ENCODE measurements at places on chromosomes 11 and 22.

- peak; percentile 66 for DNase-seq
Measured at GRCh38 chr22:24827296-24827695, 21.3 kb downstream of the SGSM1 start.

GRCh38 chr22:48210198-48210580 is 1447.7 kb downstream of the TBC1D22A start:
- DNase-seq, result no peak

DNA sequence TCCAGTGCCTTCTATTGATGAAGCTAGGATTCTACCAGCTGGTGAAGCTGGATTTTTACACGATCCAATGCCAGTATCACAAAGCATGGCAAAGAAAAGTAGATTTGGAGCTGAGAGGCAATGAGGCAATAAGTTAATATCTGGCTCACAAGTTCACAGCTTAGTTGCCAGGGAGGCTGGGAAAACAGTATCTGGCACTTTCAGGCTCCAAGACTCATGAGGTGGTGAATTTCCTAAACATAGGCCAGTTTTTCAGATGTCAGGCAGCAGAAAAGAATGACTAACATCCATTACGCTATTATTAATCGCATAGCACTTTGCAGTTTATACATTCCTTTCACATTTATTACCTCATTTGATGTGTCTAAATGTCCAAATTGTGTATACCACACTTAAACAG is 122.7 kb downstream of the GRIA4 start:
- DNase-seq, result no peak

DNA sequence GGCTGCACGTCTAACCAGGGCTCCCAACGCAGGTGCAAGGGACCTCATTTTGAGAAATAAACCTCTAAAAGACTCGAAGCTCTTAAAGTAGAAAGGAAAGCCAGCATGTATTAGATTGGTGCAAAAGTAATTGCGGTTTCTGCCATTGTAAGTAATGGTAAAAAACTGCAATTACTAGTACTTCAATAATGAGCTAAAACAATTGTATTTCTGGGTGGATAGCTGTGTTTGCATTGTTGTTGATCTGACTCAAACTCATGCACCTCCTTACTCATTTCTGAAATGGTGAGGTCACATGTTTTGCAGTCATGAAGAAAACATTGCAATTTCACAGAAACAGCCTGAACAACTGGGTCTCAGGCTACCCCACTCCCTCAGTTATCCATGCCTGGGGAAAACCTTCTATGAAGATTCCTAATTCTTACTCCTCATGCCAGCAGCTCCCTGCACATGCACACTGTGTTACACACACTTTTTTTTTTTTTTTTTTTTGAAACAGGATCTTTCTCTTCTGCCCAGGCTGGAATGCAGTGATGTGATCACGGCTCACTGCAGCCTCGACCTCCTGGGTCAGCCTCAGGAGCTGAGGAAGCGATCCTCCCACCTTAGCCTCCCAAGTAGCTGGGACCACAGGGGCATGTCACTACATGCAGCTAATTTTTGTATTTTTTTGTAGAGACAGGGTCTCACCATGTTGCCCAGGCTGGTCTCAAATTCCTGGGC is 24.6 kb downstream of the VWCE start:
- no peak for DNase-seq

GRCh38 chr11:72984453-72985077 is 157.6 kb downstream of the FCHSD2 start:
- no peak for DNase-seq

- no peak for DNase-seq
Measured at GRCh38 chr11:55732936-55733335, 40.3 kb upstream of the OR5D13 start.

DNA sequence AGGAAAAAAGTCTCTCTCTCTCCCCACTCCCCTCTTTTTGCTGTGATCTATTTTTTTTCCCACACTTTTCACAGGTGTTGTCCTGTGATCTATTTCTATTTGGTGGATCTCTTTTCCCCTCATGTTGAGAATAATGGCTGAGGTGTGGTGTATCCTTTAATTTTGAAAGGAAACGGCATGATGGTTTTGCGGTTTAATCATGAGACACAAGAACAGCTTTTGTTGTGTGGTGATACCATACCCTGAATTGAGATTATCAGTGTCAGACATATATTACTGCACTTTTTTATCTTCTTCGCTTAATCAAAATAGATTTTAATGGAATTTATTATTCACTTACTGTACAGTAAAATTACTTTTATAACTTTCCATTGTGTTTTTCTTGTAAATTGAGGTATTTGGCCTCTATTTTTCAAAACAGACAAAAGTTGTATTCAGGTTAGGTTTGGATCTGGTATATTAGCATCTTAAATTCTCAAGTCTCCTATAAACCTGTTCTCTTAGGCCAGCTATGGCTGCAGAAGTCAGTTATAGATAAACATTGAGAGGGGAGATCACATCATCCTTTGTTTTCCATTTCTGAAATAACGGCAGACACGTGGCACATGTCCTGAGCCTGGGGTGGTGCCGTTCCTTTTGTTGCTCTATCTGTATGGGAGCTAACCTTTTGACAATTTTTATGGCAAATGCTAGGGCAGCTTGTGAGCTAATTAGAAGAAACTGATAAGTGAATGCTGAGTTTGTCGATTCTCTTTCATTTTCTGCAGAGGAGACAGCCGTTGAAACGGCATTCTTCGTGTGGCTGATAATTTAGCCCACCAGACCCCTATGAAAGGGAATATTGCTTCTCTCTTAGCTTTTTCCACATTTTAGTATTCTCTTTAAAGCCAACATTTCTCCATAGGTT is 25.8 kb downstream of the NF2 start:
- no peak for DNase-seq

DNA sequence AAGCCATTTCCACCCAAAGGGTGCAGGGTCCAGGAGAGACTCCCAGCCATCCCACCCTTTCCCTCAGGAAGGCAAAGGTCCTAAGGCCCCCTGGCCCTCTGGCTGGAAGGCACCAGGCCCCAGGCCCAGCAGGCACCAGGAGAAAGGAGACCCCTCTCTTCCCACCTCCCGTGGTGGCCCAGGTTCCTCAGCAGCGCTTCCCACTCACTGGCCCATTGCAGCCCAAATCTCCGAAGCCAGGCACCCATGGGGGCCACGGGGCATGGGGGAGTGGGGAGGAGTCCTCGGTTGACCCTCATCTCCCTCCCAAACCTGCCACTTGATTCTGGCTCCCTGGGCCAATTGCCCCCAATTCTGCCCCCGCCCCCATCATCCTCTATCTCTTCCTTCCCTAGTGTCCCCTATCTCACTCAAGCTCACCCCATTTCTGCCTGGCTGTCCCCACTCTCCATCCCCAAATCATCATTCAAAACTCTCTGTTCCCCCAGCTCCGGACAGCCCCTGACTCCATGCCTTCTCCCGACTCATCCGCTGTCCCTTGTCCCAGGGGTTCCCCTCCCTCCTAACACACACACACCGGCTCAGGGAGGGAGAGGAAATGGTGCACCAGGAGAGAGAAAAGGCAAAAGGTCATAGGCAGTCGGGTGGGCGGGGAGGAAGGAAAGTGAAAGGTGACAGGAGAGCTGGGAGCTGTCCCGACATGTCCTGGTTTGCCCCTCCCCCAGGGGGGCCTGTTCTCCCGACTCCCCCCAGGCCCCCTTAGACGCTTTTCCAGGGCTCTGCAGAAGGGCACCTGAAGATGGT is 1.2 kb downstream of the LIF start:
- DNase-seq, result no peak

DNA sequence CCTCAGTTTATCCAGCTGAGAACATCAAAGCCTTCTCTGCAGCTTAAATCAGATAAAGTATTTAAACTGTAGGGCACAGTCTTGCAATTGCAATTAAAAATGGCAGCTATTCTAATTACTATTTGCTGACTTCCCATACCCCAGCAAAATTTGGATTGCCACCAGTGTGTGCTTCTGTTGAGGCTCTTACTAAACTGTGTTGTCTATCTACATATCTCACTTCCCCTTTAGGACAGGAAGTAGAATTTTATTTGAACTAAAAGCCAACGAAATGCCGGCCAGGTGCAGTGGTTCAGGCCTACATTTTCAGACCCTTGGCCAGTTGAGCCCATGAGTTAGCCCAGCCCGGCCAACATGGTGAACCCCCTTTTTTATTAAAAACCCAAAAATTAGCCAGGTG is 7.1 kb downstream of the SAA4 start:
- DNase-seq, result no peak

DNA sequence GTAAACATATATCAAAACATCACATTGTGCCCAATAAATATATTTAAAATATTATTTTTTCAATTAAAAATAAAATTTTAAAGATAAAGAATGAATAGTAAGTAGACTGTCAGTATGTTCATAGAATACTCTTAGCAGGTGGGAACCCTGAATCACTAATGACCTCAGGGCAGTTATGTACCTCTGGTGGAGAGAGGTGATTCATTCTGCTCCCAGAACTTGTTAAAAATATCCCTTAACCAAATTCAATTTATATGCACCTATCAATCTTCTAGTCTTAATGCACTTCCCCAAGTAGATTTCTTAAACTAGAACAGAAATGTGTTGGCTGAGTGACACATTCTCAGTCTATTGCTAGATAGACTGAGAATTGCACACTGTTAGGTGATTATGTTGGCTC is 183.9 kb upstream of the SYN3 start:
- no peak for DNase-seq

GRCh38 chr11:61926235-61926634 is 8.9 kb upstream of the RAB3IL1 start:
- no peak for DNase-seq

DNA sequence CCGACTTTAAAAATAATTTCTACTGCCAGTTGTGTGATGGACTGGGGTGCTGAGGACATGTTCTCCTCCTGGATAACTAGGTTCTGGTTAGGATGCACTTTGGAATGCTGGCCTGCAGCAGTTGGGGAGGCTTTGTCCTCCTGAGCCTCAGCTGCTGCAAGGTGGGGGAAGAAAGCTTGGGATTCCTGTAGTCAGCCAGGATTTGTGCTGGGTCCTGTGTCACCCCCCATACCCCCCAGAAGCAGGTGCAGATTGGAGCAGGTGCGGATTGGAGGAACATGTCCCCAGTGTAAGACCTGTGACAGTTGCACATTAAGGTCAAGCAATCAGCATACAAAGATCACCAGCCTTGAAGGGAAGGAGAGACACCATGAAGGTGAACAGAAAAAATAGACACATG is 51.1 kb downstream of the MED15 start:
- no peak for DNase-seq

DNA sequence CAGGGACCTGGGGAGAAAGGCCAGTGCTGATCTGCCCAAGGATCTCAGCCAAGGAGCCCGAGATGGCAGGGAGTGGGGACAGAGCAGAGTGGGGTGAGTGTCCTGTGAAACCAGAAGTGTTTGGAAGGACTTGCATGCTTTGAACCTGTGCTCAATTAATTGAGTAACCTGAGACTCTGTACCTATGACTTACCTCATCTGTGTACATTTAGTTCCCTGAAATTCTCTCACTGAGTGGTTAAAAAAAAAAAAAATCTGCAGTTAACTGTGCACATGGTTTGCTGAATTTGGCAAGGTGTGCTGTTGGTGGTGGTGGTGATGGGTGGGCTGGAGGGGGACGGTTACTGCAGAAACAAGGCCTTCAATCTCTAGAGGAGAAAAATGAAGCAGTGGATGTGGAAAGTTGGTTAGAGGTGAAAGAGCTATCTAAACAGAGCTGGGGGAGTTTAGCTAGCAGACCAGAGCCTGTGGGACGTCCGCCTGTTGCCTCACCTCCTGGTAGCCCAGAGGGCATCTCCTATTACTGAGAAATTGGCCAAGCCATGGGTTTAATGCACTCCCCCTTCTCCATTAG is 8.3 kb upstream of the SORL1-AS1 start:
- DNase-seq, result peak; percentile 24

DNA sequence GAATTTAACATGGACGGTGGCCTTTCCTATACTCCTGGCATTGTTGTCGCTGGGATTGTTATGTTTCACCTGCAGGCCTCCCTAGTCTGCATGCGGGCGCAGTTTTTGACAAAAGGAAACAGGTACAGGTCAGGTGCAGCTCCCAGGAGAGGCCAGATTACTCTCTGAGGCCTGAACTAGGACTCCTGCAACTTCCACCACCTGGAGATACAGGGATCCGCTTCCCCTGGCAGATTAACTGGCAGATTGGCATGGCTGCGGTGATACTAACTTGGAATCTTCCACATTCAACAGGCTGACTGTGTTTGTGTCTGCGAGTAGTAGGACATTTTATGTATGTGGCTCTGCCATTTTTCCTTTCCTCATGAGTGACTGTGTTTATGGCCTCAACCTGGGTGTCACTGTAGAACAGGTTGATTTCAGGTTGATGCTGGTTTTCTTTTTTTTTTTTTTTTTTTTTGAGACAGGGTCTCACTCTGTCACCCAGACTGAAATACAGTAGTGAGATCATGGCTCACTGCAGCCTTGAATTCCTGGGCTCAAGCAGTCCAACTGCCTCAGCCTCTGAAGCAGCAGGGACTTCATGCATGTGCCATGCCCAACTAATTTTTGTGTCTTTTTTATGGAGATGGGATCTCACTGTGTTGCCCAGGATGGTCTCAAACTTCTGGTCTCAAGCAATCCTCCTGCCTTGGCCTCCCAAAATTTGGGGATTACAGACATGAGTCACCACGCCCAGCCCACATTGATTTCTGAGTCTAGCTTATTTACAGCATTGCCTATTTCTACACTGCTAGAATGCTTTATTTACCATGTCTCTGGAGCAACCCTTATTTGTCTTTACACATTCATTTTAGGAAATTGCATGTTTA is 1.7 kb upstream of the USP28 start:
- no peak for DNase-seq

DNA sequence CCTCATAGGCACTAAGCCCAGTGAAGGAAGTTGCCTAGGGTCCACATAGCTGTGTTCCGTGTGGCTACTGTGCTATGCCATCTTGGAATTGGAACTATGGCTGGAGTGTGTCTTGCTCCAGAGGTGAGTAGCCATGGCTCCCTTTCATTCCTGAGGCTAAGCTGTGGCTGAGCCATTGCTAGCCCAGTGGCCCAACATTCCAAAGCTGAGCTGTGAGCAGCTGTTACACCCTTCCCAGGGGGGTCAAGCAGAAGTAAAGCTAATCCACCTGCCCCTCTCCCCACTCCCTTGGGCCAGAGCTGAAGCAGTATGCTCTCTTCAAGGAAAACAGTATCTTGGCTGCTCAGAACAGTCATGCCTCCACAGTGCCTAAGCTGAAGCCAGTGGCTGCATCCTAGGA is 51.1 kb downstream of the USP35 start:
- no peak for DNase-seq

DNA sequence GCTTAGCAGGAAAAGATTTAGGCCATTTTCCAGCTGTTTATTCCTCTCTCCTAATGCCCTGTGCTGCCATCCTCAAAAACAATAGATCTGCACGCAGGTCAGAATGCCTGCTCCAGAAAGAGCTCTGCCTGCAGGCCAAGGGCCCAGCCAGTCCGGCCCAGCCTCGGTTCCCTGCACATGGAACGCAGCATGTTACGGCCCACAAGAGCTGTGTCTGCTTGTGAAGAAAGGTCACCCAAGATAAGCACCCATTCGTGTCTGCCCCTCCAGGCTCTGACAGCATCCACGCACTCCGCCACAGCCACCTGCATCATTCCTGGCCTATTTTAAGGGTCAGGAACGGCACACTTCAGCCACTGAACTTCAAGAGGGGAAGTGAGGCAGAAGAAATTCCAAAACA is 152.2 kb downstream of the SPATA19 start:
- no peak for DNase-seq
